ENCODE measurements at places on chromosomes 13 and 19. TPM values are rescaled to one million over a fixed set of nuclear protein-coding genes. Genes with fewer than 3 reads are reported as not detected.

- DNase-seq: no peak
Measured at GRCh38 chr13:34833562-34834182, 108.4 kb upstream of the NBEA start.

OR7G1 gene
- not detected for total RNA-seq

DNA sequence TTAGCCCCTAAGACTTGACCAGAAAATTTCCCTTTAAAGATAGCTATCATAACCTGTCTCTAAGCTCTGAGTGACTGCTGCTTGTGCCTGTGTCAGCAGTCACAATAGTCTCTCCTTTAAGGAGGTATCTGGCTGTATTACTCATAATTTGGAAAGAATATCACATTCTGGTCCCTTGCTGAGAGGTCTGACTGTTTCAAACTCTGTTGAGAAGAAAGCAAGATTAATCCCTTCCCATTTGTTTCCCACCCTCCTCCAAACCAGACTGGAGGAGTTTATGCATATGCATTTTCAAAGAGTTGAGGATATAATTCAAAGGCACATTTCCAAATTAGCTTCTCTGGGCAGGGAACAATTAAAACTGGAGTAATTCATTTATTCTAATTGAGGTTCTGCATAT lies 2.3 kb downstream of the HTR2A start:
- DNase-seq: no peak

ZNF135 gene
- 3.8 TPM for total RNA-seq

DNA sequence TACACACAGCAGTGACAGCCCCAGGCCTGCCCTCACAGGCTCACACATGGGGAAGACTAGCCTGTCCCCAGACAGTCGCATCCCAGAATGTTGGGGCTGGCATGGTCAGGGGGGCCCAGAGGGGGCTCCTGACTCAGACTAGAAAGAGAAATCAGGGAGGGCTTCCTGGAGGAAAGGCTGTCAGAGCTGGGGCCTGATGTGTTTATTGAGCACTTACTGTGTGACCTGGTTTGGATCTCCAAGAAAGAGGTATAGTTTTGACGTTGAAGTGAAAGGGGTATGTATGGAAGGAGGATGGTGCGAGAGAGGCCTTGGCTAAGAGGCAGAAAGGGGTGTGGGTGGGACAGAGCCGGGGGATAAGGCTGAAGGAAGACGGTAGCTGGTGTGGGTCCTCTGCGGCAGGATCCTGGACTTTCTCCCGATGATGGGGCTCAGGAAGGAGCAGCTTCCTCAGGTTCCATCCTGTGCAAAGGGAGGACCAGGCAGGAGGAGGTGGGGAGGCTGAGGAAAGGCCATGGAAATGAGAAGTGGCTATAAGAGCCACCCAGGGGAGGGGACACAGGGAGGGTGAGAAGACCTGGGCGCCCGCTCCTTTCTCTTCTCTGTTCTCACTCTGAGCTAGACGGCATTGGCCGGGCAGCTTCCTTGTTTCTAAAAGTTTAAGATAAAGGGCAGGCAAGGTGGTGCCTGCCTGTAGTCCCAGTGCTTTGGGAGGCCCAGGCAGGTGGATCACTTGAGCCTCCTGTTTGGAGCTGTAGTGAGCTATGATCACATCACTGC lies 16.1 kb upstream of the BCL3 start:
- no peak for DNase-seq

DNA sequence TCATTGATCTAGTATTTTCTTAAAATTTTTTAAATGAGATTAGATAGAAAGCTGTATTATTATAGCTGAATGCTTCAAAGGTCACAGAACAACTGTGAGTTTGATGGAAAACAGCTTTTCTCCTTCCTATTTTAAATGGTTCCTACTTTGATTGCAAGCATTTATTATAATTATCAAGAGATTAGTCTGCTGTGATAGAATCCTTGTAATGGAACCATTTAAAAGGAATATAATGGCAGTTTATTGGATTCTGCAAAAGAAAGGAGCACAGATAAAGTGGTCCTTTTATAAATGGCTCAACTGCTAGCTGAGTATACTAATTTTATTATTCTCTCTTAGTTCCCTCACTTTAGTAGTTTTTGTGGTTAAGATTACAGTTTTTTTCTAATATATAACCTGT lies 87.0 kb downstream of the MAB21L1 start:
- no peak for DNase-seq

GRCh38 chr13:77222000-77222690 lies 104.7 kb downstream of the MYCBP2 start:
- DNase-seq: no peak

CABP5 gene
- total RNA-seq: not detected

- DNase-seq: peak; percentile 68
Measured at GRCh38 chr19:4638317-4638716, 999 bp upstream of the TNFAIP8L1 start.

DNA sequence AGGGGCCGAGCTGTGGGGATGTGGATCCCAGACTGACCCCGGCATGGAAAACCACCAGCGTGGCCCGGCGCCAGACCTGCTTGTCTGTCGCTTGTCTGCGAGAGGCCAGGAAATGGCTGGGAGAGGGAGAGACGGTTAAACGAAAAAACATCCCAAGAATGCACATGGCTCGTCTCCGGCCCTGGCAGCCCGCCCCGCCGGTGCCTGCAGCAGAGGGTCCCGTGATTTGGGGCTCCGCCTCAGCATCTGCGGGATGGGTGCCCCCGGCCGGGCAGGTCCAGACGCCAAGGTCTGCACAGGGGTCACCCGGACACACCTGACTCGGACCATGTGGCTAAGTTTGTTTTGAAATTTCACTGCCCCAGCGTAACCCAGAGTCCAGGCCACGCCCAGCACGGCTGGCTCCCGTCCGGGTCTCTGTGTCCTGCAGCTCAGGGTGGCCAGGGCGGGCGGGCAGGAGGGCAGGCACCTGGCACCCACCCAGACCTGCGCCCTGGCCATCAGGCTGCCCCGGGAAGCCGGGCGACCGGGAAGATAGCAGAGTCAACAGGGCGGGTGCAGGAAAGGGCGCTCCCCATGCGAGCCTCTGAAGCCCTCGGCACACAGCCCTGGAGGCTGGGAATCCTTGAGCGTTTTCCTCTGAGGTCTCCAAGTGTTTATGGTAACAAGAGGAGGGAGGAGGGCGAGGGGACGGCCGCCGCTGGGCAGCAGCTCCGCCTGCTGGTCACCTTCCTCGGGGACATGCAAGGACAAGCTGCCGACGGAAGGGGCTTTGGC lies 103.2 kb downstream of the GADD45B start:
- DNase-seq: peak; percentile 90

DNA sequence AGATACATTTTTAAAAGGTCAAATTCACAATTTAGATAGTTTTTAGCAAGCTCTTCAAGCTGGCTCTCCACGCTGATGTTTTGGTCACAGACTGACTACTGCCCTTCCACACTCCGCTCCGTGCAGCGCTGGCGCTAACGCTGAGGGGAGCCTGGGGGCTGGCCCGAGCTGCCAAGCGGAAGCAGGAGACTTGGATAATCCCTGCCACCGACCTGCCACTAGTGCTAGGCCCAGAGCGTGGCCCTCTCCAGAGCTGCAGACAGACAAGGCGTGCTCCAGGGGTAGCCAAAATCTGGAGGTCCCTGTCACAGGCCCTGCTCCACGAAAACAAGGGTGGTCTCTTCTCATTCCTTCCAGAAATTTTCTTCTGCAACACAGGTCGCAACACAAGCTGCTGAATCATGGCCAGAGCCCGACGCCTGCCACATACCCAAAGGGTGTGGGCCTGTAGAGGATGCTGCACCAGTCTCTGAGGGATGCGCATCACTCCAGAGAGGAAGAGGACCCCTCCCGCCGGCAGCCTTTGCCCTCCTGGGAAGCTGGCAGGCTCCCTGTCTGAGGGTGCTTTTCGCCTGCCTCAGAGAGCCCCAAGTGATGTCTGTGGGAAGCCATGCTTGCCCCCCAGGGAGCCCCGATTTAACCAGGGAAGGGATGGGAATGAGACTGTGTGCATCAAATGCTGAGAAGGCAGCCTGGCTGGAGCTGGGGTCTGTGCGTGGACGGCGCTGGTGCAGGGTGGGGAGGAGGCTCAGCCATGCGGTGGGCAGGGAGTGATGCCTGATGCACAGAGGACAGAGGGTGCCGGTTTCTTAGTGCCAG lies 21.6 kb downstream of the CAPS start:
- DNase-seq: no peak

GRCh38 chr19:35168196-35168595 lies 13.7 kb downstream of the FXYD5 start:
- no peak for DNase-seq

- no peak for DNase-seq
Measured at GRCh38 chr13:77514336-77514726, 21.2 kb upstream of the SCEL start.

ZNF506 gene
- total RNA-seq: 10.0 TPM

DNA sequence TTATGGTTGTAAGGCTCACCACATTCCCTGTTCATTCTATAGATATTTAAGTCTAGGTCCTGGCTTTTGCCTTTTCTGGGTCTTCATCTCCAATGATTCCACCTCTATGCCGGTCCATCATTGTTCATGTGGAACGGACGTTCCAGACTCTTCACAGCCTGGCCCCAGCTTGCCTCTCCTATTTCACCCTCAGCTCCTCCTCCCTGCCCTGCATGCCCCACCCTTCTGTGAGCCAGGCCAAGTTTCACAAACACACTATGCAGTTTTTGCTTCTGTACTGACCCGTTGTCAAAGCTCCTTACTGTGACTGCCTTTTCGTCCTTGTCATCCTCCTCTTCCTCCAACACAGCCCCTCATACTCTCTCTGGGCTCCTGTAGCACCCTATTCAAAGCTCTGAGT lies 31.3 kb downstream of the TEX26 start:
- DNase-seq: no peak

SMIM17 gene
- not detected for total RNA-seq

Measured in left ventricle myocardium inferior (tissue), 1 donor.